ENCODE measurements at places on chromosomes 2 and 18.

GRCh38 chr2:156845806-156846558, 409.8 kb downstream of the GPD2 start:
- no peak for DNase-seq

DNA sequence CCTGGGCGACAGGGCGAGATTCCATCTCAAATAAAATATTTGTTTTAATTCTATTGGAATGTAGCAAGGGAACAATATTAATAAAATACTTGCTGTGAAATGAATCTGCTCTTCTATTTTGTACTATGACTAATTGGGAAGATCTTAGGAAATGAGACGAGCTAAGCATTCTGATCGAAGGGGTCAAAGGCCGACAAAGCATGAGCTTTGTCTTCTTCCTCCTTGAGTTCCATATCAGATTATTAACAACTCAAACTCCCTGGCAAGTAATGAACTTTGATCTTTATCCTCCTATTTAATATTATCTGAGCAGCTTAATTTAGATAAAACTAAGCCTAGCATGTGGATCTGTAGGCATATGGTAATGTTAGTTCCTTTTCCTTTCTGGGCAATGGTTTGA, 15.5 kb downstream of the GEMIN6 start:
- DNase-seq: no peak

DNA sequence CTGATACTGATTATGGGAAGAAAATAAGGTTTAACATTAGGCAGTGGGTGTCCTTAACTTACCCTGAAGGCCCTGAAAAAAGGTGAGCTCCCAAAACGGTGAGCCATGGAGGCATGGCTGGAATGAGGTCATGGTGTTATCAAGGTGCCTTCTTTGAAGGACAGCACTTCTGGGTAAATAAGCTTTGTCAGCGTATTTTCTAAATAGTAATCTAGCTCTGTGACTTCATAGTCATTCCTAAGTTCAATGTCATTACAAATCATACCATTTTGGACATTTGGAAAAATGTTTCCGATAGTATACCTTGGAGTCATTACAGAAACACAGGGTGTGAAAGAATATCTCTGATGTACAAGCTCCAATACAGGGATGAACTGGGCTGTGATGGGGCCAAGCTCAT, 35.2 kb upstream of the CNGA3 start:
- DNase-seq: no peak

DNA sequence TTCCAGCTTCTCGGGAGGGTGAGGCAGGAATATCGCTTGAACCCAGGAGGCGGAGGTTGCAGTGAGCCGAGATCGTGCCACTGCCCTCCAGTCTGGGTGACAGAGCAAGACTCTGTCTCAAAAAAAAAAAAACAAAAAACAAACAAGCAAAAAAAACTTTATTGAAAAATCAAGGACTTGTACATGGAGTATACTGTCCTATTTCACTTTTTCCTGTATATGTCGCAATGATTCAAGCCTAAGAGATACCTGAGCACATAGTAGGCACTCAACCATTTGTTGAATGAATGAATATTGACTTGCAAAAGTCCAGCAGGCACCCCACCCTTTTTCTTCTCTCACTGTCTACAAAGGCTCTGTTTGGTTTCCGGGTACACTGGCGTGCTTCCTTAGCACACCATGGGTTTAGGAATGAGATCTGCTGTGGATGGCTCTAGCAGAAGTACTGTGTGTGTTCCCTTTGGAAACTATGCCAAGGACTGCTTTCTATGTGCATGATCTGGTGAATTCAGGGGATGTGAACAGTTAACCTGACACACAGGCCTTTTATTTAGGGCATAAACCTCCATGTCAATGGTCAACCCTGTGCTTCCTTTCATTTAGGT, 6.1 kb downstream of the APCDD1 start:
- no peak for DNase-seq

GRCh38 chr18:3995476-3996102, 459.5 kb downstream of the DLGAP1 start:
- DNase-seq: peak; percentile 69

DNA sequence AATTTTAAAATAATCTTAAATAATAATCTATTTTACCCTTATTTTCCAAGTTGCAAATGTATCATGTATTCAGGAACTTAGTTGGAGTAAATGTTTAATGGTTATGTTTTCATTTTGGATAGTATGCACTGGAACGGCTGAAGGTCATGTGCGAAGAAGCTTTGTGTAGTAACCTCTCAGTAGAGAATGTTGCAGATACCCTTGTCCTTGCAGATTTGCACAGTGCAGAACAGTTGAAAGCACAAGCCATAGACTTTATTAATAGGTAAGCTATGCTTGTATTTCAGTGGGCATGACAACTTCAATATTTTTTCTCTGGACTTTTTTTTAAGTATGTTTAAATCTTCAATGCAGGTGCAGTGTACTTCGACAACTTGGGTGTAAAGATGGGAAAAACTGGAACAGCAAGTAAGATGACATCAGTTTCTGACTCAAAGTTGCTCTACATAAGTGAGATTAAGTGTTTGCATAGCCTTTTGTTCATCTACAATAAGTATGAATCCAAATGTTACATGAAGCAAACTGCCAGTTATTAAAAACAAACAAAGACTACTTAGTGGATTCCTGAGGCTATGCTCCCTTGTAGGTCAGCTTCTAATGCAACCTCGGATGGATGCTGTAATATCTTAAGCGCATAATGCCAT, 63.1 kb downstream of the SPOPL start:
- no peak for DNase-seq

- peak; percentile 4 for DNase-seq
These were observed 584 bp downstream of the COA5 start for GRCh38 chr2:98607741-98608115.

GRCh38 chr2:201699416-201699815, 972 bp upstream of the MPP4 start:
- no peak for DNase-seq
